ENCODE measurements at places on chromosomes 13 and 19. TPM values are rescaled to one million over a fixed set of nuclear protein-coding genes. Genes with fewer than 3 reads are reported as not detected.

DNA sequence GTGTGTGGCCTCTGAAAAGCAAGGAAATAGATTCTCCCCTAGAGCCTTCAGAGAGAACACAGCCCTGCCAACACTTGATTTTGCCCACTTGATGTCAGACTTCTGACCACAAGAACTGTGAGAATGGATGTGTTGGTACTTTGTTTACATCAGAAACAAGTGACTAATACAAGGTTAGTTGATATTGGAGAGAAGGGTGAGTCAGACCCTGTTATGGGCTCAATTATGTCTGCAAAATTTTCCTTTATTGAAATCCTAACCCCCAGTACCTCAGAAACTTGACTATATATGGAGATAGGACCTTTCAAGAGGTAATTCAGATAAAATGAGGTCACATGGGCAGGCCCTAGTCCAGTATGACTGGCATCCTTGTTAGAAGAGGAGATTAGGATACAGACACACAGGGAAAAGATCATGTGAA is 226.7 kb downstream of the RFC3 start:
- no peak overlapping the region for H3K4me3 ChIP-seq
- H3K36me3 ChIP-seq, result no peaks in the 10 kb centered on the region
- no peaks in the 10 kb centered on the region for H3K4me1 ChIP-seq
- H3K27me3 ChIP-seq, result no peaks in the 10 kb centered on the region
- no peak overlapping the region for H3K27ac ChIP-seq

GRCh38 chr19:2309734-2310362 is 1.9 kb upstream of the LINGO3 start:
- peak; percentile 85 for DNase-seq
- no peaks in the 10 kb centered on the region for H3K27me3 ChIP-seq
- H3K36me3 ChIP-seq, result no peaks in the 10 kb centered on the region
- H3K27ac ChIP-seq, result no peak overlapping the region
- peaks cover 7% of the 10 kb centered on the region for H3K4me1 ChIP-seq

Gene RNF113B
- total RNA-seq, result not detected

Gene ICAM1
- 7.3 TPM for total RNA-seq

Gene SPACA4
- total RNA-seq, result not detected

Gene LIM2
- total RNA-seq, result not detected

Data from body of pancreas (tissue), 4 donors.